ENCODE measurements at places on chromosomes 2 and 18.

- no peak for DNase-seq
Measured at GRCh38 chr2:125656190-125656589, 999.8 kb upstream of the GYPC start.

DNA sequence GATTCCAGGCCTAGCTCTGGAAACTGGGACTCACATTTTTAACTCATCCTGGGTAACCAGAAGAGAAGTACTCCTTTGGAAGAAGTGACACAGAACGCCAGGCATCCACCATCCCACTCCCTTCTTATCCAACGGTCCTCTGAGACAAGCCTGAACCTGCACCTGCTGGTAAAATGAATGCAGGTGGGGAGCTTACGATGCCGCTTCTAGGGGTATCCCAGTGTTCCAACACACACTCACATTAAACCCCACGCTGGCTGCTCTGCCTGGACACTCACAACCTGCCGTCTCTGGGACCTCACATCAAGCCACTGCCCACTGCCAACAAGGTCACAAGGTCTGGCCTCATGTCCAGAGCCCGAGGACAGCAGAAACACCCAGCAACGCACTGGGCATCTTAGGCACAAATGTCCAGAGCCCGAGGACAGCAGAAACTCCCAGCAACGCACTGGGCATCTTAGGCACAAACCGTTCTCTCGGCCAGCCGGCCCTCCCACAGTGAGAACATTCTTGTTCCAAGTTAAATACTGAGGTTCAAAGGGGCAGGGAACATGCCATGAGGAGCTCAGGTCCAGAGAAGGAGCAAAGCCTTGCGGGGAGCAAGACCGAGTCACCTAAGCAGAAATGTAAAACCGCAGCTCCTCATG lies 9.9 kb downstream of the SLC66A2 start:
- DNase-seq: peak; percentile 60

DNA sequence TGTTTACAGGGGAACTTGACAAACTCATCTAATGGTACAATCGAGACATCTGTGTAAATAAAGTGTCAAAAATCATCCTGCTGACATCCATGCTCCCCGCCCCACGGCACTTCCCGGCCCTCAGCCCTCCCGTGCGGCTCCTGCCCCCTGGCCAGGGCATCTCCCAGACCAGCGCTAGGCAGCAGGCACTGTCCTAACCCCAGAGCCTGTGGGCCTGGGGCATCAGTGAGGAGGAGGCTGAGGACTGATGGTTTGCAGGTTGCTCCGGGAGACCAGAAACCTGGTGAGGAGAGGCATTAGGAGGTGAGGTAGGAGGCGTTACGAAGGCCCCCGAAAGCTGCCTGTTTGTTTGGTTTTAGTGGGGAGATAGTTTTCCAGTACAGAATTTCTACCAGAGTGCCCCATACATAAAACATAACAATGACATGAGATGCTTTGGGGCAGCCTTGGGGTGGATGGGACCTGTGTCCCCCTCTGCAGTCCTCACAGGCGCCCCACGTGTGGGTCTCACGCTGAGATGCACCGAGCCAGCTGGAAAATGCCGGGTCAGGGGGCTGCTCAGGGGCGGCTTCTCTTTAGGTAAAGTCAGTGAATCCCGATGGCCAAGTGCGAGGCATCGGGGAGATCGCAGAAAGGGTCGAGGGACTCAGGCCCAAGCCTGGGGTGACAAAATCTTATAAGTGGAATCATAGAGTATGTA lies 114.2 kb downstream of the RTP5 start:
- no peak for DNase-seq

- DNase-seq: no peak
Measured at GRCh38 chr2:178530131-178530530, 49.9 kb downstream of the PLEKHA3 start.

DNA sequence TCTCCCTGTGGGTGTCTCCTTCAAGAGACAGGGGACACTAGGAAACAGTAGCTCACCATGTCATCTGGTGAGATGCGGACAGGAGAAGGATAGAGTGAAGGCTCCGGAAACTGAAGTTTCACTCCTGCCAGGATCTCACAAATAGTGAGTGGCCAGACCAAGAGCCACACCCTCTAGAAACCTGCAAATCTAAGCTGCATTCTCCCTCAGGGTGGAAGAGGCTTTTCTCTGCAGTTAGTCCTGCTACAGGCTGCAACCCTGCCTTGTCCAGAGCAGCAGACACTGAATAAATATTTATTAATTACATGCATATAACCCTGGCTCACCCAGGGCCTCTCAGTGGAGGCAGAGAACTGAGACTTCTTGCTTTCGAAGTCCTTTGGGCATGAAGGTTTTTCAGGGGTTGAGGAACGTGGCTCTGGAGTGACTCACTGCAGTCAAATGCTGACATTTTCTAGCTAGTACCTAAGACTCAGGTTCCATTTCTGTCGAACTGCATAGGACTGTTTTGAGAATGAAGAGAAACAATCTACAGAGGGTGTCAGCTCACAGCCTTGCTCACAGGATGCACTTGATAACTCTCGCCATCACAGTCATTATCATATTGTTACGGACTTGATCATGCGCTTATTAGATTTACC lies 87.3 kb downstream of the ACTR2 start:
- no peak for DNase-seq

DNA sequence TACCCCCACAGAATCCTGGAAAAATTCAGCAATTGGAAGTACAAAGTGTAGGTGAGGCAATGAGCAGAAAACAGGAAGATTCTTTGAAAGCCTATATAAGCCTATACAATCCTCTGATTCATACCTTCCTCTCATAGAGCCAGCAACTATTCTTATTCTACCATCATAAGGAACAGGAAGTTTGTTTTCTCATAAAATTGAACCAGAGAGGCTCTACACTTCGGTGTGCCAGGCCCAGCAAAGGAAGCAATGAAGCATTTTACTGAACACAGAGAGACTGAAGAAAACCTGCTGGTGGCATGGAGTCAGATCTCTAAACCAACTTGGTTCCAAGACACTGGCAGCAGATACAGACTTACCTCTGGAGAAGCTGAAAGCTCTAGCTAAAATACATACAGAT lies 18.7 kb downstream of the CASP8 start:
- DNase-seq: no peak

GRCh38 chr18:62844850-62845643 lies 129.7 kb downstream of the PHLPP1 start:
- DNase-seq: no peak

GRCh38 chr2:44840503-44840850 lies 101.0 kb upstream of the SIX3 start:
- no peak for DNase-seq

GRCh38 chr18:60020107-60020925 lies 120.5 kb downstream of the PMAIP1 start:
- DNase-seq: no peak

DNA sequence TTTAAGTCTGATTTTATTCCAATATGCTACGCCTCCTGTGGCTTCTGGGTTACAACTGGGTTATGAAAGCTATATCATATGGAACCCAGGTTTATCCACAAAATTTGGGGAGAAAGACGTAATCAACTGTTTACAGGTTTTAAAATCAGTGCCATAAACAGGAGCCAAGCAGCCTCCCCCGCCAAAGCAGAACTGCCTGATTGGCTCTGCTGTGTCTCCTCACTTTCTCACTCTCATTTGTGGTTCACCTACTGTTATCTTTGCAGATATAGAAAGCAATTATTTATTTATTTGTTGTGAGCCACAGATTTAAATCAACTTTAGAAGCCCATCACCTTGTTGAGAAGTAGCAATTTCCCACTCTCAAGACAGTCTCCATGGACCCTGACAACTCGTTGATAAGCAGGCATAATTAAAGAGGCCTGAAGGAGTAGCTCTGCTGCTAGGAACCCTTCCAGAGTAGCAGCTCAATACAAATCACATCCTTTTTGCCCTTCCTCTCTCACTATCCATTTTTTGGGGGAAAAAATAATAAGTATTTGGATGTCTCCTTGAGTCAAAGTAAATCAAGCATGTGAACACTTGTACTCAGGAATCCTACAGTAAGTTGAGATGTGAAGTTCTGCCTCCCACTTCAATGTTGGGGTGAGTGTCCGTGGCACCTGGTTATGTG lies 191.0 kb upstream of the CCDC150 start:
- DNase-seq: no peak

DNA sequence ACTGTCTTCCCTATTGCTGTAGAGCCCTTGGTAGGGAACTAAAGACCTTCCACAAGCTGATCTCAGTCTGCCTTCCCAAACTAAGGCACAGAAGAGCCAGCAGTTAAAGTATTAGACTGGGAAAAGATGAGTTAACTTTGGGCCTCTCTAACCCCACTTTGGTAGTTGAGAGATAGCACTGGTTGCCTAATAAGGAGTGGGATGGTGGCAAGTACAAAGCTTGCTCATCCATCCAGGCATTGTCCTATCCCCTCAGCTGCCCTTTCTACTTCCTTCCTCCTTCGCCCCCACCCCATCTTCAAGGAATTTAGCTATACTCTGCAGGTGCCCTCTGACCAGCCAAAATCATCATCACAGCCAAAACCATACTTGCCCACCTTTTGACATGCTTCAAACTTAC lies 22.2 kb upstream of the AFTPH start:
- no peak for DNase-seq

- no peak for DNase-seq
Measured at GRCh38 chr2:225531559-225531958, 132.0 kb downstream of the NYAP2 start.

DNA sequence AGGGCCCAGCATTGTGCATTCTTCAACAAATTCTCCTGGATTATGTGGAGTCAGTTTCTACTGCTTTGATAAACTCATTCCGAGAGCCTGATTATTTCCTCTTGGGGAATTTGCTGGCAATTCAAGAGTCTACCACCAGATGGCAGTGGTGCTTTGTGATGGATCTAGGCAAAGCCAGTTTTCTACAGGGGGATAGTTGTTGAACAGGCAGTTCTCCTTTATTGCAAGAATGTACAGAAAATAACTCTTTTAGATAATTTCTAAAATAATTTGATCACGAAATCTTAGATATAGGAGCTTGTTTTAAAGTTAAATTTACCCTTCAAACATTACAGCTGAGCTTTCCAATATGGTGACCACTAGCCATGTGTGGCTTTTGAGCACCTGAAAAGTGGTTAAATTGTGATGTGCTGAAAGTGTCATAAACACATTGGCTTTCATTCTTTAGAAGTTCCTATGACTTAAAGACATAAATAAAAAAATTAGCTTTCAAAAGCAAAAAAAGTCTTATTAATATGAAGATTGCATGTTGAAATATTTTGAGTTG lies 66.7 kb upstream of the HAAO start:
- peak; percentile 28 for DNase-seq

- no peak for DNase-seq
Measured at GRCh38 chr2:25829377-25829704, 48.9 kb downstream of the ASXL2 start.

GRCh38 chr18:78138983-78139496 lies 840.6 kb upstream of the SALL3 start:
- DNase-seq: peak; percentile 67

DNA sequence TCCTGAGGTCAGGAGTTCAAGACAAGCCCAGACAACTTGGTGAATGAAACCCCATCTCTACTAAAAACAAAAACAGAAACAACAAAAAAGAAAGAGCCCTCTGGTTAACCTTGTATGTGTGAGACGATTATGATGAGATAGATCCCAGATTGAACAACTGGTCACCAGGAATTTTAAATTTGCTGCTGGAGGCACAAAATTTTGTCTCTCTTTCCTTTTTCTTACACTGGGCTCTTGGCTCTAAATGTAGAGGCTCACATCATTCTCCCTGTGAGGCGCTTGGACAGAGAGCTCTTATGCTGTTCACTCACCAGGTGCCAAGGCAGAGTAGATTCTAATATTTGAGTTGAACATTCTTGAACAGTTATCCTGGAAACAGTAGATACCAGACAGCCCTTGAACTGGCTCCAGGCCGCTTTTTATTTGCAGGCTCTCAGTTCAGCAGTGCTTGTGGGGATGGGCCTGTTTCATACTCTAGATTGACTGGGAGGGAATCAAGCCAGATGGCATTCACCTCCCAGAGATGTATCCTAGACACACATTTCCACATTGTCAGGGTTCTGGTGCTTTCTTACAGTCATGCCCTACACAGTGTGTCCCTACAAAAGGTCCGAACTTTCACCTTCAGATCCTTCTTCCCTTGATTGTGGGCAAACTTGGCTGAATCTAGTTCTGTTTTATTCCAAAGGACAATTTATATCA lies 1159.6 kb downstream of the RPIA start:
- no peak for DNase-seq

DNA sequence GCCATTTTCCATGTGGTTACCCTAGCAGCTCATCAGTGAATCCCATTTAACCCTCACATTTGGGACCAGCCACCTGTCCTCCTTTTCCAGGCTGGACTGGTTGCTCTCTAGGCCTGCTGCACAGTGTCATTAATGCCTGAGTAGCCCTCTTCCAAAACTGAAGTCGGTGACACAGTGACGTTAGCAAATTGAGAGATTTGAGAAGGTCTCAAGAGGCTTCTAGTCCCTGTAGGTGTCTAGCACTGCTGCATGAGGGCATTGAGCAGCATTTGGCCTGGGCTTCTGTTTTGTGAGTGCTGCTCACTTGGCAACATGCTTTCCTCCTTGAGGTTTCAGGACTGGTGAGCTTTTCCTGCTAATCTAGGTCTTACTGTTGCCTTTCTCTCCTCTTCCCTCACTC lies 36.7 kb downstream of the PKP4 start:
- no peak for DNase-seq

DNA sequence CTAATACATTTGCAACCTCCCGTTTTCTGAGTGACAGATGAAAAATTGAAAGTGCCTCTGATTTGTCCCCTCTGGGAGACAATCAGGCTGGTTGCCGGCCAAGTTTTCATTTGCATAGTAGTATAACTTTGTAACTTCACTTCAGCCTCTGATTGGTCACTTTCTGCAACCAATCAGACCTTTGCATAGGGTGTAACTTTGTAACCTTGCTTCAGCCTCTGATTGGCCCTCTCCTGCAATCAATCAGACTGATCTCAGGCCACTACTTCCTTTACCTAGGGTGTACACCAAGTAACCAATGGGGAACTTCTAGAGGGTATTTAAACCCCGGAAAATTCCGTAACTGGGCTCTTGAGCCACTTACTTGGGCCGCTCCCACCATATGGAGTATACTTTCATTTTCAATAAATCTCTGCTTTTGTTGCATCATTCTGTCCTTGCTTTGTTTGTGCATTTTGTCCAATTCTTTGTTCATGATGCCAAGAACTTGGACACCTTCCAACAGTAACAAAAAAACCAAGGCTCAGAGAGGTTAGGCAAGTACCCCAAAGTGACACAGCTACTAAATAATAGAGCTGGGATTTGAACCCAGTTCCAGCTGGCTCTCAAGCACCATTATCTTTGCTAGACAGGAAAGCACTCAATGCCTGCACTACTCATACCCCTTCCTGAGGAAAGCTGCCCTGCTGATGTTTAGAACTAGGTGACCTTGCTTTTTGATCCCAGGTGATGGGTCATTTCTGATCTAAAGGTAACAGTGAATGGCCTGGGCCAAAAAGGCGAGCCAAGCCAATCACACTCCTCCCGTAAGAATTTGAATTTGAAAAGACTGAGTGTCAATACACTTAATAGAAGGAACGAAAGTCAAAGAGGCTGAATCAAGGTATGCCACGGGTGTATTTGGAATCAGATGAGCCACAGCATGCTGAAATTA lies 10.9 kb upstream of the MYOM1 start:
- no peak for DNase-seq
